ENCODE measurements at places on chromosomes 3 and 15.

DNA sequence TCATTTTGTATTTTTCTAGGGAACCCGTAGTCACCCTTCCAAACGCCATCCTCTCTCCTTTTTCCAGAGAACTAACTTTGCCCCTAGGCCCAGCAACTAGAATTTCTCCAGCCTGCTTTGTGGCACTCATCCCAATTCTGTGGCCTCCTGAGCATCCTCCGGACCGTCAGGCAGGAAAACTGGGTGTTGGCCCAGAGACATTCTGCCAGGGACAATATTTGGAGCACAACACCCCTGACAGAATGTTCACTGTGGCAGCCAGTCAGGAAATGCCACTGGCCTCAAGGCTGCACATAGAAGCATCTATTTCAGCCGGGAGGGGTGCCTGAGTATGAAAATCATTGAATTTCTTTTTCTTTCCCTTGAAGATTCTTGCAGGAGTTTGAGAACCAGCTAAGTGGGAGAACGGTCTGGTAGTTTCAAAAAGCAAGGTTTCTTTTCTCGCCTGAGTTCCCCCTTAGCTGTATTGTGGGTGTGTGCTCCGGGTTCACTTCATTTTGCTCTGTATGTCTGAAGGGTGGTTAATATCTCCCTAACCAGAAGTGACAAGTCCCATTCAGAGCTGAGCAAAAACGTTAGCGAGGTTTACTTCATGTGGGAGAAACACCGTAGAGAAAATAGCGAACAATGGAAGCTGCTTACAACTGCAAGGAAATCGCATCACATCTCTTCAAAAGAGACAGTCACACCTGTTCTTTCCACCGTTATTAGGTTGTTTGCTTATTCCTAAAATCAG lies 108.1 kb upstream of the TPM1 start:
- DNase-seq: no peak

- DNase-seq: peak; percentile 46
These were observed 70.7 kb downstream of the ANXA2 start for GRCh38 chr15:60326824-60327654.

GRCh38 chr3:125214738-125215137 lies 2.2 kb upstream of the SLC12A8 start:
- DNase-seq: no peak

DNA sequence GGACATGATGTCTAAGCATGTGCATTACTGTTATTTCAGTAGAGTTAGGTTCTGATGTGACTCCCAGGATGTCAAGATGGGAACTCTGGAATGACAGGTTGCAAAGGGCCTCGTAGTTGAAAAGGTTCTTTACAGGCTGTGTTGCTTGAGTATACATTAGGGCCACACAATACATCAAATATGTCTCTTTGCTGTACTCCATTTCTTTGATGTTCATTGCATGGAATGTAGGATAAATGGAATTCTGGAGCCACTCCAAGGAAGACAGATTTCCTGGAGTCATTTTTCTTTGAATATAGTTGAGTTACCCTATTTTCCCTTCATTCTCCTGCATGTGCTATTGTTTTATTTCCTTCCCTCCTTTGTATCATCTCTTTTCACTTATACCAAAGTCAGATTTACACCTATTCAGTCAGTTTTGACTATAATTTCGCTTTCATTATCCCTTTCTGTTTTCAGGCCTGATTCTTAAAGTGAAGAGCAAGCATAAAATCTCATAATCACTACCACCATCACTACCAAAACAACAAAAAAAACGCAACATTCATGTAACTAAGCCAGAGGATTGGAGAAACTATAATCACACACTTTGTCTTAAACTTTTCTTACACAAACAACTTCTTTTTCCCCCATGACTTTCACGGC lies 61.2 kb upstream of the PTX3 start:
- no peak for DNase-seq

- no peak for DNase-seq
These were observed 58.4 kb upstream of the MINAR1 start for GRCh38 chr15:79373728-79374127.

DNA sequence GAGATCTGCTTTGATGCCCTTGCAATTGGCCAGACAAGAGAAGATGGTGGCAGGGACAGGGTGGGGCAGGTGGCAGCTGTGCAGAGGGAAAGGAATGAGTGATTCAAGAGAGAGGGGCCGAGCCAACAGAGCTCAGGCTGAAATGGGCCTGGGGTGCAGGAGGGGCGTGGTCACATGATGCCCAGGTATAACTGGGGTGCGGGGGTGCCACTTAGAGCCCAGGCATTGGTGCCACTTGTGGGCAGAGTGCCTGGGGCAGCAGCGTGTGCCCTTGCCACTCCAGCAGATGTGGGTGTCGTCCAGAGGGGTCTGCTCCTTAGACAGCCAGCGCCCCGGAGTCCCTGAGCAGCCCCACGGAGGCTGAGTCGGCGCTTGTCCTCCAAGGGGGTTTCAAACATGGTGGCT lies 88.7 kb downstream of the PLXNA1 start:
- no peak for DNase-seq
